ENCODE measurements at places on chromosomes 4 and X.

GRCh38 chrX:17680732-17681413 is 56.4 kb upstream of the SCML1 start:
- DNase-seq = no peak

DNA sequence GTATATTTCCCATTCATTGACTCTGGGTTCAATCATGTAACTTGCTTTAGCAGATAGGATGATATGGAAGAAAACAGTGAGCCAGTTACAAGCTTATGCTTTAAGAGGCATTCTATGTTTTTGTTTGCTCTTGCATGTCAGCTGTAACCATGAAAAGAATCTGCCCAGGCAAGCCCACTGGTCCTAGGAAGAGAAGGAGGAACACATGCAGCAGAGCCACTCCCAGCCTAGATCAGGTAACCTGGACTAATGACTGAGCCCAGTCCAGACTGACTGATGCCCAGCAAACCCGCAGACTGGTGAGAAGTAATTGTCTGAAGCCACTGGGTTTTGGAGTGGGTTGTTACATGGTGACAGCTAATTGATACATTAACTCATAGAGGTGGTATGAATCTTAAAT is 167.9 kb downstream of the COL4A6 start:
- no peak for DNase-seq

DNA sequence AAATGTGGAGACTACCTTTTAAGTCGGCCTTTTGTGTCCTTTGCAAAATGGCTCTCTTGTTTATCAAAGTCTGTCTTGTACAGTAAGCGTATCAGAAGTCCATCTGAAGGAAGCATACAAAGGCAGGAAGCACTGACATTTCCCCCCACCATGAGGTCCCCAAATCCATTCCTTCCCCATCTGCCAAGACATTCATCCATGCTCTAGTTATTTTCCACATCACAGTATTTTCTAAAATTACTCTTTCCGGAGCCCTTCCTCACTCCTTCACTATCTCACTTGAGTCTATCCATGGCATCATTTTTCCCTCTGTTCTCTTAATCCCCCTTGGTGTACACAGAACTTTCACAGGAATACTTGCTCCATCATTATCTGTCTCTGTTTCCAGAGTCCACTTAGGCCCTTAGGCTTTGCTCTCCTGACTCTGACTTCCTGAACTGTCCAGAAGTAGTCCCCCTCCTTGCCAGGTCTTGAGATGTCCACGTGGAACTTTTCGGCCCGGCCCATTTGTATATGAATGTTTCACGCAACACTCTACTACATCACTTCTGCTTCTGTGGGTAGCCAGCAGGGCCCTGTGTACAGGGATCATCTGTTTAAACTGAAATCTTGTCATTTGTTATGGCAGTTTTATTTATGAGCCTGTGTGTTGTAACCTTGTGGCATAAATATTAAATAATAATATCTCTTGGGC is 2.1 kb downstream of the SEL1L3 start:
- no peak for DNase-seq

GRCh38 chr4:145982791-145983190 is 44.2 kb upstream of the ZNF827 start:
- DNase-seq = no peak

DNA sequence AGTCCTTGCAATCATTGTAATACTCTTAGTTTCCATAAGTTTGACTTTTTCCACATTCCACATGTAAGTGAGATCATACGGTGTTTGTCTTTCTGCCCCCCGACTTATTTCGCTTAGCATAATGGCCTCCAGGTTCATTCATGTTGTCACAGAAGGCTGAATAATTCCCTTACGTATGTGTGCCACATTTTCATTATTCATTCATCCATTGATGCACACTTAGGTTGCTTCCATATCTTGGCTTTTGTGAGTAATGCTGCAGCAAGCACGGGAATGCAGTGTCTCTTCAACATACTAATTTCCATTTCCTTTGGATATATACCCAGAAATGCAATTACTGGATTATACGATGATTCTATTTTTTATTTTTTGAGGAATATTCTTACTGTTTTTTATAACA is 22.0 kb upstream of the VEGFC start:
- no peak for DNase-seq

DNA sequence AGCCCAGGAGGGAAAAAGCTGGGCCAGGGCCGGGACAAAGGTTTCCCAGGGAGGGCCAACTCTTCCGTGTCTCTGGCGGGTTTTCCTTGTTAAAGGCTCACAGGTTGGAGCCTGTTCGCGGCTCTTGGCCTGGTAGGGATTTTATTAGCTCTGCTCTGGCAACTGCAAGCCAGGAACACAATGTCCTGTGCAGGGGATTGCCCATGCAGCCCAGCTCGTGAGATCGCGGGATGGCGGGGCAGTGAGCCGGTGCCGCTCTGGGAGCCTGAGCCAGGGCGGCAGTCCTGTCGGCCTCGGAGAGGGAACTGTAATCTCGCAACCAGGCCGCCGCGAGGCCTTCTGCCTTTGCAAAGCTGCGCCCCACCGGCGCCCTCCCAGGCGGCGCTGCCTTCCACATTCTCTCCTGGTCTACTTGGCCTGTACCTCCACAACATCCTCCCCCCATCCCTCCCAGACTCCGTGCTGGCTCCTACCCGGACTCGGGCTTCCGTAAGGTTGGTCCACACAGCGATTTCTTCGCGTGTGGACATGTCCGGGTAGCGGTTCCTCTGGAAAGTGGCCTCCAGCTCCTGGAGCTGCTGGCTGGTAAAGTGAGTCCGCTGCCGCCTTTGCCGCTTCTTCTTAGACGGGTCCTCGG is 2.1 kb downstream of the PITX2 start:
- DNase-seq = no peak

GRCh38 chrX:66200050-66200664 is 36.1 kb downstream of the HEPH start:
- DNase-seq = no peak

DNA sequence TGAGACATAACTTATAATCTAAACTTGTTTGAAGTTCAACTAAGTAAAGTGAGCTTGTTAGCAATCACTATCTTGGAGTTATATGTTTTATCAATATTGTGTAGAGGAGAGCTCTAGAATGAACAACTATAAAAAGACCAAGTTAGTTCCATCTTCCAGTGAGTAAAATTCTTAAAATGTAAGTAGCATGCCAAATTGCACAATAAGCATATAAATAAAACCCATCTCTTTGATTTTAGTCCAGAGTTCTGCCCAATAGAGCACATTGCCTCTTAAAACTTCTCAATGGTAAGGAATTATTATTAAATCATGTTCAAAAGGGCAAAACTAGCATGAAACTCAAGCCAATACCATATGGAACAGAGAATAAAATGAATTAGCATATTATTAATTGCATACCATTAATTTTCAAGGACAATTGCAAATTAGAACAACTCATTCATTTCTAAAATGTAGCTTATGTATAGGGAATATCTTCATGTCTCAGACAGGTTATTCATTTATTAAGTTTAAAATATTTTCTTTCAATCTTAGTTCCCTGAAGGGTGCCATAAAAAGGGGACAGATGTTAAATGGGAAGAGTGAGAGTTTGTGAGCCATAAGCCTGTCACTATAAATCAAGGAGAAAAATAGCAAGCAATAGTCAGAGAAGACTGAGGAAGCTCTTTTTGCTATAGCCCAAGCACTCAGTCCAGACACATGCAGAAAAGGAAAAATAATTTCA is 507.6 kb downstream of the CENPC start:
- DNase-seq = no peak

DNA sequence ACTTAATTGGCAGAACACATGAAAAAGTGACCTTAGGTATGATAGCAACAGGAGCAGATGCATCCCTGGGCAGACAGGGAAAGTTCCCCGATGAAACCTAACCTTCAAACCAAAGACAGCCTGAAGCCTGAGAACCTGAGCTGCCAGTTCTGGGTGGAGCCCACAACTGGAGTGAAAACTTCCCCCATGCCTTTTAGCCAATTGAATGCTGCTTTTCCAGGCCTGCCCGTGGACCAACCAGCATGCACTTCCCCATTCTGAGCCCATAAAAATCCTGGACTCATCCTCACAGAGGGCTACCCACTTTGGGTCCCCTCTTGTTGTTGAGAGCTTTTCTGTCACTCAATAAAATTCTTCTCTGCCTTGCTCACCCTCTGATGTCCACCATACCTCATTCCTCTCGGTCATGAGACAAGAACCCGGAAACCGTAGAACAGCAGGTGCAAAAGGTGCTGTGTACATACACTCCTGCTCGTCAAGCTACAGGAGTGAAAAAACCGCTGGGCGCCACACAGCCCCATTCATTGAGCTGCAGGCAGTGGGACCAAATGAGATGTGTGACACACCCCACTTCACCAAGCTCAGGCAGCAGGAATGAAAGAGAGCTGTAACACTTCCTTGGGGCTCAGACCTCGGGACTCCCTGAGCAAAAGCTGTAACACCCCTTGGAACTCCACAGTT is 13.9 kb upstream of the SLC7A11 start:
- DNase-seq = no peak

GRCh38 chr4:15145709-15146108 is 143.4 kb downstream of the CPEB2 start:
- DNase-seq = no peak

DNA sequence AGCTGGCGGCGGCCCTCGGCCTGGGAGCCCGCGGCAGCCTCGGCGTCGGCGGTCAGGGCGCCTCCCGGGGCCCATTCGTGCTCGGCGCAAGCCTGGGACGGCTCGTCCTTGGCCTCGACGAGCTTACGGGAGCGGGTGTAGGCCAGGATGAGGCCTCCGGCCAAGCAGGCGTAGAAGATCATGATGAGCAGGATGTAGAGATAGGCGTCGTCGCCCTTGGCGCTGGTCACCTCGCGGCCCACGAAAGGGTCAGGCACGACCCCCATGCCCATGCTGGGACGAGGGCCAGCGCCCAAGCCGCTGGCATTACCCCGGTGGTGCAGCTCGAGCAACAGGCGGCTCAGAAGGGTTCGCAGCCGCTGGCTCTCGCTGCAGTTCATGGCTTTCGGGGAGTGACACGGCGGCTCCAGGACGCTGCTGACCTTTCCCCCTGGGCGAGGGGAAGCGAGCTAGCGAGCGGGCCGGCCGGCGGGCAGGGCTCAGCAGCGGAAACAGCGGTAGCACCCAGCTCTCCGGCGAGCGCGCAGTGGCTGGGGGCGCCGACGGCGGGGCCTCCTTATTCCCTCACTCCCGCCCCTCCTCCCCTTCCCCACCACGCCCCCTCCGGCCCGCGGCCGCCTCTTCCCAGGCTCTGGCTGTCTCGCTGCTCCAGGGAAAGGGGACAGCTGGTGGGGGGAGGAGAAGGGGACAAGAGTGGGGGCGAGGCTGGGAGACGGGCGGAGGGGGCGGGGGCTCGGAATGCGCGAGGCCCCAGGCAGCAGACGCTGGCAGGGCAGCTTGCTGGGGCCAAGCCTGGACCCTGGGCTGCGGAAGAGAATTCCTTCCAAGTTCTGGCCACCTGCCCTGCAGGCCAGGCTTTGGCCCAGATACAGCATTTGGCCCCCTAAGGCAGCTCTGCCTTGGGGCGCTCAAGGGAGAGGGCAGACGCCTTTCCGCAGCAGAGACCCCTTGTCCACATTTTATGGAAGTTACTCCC is at the start of gene KCNE5:
Gene KCNE5 (minus strand): TSS at position 532 of the 976 bp plus-strand sequence. CDS start 152 bp downstream, at position 380.
- DNase-seq = no peak

GRCh38 chr4:26406346-26406975 is 83.8 kb downstream of the CCKAR start:
- no peak for DNase-seq

GRCh38 chr4:7867701-7868435 is 71.8 kb downstream of the AFAP1 start:
- DNase-seq = no peak

- DNase-seq = no peak
Observed at GRCh38 chr4:33746979-33747378, 2497.3 kb downstream of the ARAP2 start.

GRCh38 chr4:98626350-98626749 is 32.1 kb downstream of the TSPAN5 start:
- DNase-seq = no peak

DNA sequence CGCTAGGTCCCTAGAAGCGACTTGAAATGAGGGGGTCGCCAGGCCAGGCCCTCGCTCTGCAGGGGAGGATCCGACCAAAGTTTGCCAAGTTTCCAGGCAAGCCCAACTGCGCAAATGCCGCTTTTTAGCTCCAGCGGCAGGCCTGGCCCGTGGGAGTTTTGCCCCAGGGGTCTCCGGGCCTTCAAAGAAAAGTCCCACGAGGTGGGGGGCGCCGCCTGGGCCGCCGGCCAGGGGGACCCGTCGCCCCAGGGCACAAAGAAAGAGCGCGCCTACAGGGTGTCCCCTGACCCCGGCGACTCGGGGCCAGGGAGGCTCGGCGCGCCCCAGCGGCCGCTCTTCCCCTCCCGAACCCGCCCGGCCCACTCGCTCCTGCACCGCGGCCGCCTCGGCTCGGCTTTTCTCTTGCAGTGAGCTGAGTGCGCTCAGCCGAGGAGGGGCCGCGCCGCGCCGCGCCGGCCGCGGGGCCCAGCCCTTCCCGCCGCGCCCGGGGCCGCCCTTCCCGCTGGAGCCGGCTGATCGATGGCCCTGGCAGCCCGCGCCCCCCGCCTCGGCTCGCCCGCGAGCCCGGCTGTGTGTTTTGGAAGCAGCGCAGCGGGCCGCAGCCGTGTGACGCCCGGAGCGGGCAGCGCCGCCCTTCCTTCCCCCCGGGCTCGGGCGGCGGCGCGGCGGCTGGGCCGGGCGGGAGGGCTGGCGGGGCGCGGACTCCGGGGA is 754 bp upstream of the KLF3 start:
- no peak for DNase-seq

GRCh38 chr4:95957054-95957453 is 117.2 kb downstream of the PDHA2 start:
- no peak for DNase-seq

GRCh38 chr4:182240161-182241130 is 2.8 kb upstream of the TENM3 start:
- DNase-seq = no peak

- no peak for DNase-seq
Observed at GRCh38 chrX:53883196-53883595, 161.1 kb downstream of the PHF8 start.

- DNase-seq = no peak
Observed at GRCh38 chr4:163484906-163485305, 9.6 kb upstream of the TMA16 start.

DNA sequence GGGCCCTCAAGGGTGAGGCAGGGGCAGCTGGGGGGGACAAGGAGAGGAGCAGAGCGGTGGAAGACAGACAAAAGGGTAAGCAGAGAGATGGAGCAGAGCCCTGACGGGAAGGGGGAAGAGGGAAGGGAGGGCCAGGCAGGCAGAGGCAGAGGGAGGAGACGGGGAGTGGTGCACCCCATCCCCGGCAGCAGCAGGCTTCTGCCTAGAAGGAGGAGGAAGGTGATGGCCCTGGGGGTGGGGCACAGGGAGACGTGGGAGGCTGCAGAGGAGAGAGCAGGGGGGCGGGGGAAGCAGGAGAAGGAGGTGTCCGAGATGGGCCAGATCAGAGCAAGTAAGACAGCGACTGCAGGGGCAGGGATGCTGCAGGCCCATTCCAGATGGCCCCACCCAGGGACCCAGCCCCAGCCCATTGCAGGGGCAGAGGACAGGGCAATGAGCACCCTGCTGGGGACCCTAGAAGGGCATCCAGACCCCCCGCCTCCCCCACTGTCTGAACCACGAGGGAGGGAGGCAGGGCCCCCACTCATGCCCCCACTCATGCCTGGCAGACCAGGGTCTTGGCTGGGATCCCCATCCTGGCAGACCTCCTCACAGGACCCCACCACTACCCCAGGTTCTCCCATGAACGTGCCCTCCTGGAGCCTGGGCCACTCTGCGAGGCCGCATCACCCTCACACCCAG is 2.7 kb downstream of the L1CAM start:
- no peak for DNase-seq

- no peak for DNase-seq
Observed at GRCh38 chr4:128775916-128776315, 33.6 kb upstream of the JADE1 start.

GRCh38 chrX:44101281-44101680 is 128.1 kb upstream of the NDP start:
- DNase-seq = no peak

Data from stimulated activated CD4-positive, alpha-beta T cell treated with anti-CD3 and anti-CD28 coated beads, Interleukin-1b, Interleukin-23, amount 100 ng/mL, for 1 hour (primary cell).